Fibroblast of skin of abdomen (primary cell): ENCODE measurements at places on chromosomes 6 and 20.

DNA sequence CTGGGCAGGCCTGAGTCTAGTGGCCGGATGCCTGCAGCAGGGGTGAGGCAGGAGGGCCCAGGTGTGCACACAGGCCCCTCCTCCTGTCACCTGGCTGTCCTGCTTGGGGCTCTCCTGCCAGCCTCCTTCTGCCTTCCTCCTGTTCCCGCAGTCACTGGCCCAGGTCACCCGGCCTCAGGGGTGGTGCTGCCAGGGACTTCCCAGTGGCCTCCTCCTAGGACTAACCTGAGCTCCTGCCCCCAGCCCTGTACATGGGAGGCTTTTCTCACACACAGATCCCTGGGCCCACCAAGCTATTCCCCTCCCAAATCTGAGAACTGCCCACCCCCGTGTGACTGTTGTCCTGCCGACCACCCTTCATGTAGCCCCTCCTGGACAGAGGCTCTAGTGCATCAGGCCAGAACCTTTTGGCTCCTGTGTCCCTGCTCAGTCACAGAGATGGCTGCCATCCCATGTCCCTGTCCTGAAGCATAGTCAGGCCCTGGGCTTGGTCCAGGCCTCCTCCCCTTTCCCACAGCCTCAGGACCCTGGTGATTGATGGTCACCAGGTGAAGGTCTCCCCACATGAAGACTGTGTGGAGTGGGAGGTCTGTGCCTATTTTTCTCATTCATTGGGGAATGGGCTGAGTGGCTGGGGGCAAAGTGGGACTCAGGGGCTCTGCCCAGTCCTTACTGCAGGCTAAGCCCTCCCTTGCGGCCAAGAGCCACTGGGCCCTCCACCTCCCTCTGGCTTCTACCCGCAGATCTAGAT is 1.1 kb upstream of the ULBP1 start:
- no peak for DNase-seq

DNA sequence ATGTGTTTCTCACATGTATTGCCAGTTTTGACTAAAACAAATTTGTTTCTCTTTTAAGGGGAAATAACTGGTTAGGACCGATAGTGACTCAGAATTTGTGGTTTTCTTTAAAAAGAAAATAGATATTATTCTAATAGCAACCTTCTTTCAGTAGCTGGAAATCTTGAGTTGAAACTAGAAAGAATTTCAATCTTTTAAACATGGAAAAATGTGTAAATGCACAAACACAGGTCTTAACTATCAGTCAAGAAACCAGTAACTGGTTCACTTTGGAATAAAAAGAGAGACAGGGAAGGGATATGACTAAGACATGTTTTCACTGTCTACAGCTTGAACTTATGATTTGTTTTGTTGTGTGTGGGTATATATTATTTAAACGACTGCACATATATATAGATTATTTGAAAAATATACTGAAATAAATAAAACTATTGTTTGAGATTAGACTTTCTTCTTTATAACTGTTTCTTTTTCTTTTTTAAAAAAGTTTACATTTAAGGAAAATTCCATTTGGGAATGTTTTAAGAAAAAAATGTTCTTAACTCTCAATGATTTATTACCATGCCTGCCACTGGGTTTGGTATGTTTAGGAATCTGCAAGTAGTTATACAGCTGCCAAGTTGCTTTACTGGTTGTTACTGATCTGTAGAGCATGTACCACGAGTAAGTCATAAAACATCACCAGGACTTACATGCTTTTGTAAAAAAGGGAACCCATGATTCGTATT is 753.3 kb upstream of the MARCKS start:
- DNase-seq: peak; percentile 96

- DNase-seq: no peak
These were observed 34.6 kb upstream of the MAPK13 start for GRCh38 chr6:36095497-36096391.

GRCh38 chr6:169890901-169891300 is 139.5 kb downstream of the ERMARD start:
- DNase-seq: no peak
